SJCRH30 (cell line): ENCODE measurements at places on chromosomes 11 and 22.

- no peak for DNase-seq
Observed at GRCh38 chr11:20760811-20761210, 91.4 kb downstream of the NELL1 start.

DNA sequence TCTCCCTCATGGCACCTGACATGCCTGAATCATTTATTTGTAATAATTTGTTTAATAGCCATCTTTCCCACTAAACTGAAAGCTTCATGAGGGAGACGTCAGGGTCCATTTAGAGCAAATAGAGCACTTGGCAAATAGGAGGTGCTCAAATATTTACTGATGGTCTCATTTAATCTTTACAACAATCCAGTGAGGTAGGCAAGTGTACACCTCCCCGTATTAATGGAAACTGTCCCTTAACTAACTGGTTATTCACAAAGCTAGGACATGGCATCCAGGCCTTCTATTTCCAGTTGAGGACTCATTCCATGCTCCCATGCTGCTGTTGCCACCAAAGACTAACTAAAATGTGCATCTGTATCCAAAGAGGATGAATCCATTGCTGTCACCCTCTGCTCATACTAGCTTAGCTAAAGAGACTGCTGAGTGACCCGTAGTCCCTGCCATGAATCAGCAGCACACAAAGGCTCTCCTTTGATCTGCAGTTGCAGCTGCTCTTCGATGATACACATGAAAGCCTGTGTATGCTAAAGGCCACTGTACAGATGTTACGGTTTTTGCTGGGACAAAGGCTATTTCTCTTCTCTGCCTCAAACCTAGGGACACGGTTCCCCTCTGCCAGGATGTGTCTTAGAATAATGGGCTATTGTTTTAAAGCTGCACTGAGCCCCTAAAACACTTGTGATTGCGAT, 82.6 kb downstream of the RAB30 start:
- DNase-seq = peak; percentile 98

DNA sequence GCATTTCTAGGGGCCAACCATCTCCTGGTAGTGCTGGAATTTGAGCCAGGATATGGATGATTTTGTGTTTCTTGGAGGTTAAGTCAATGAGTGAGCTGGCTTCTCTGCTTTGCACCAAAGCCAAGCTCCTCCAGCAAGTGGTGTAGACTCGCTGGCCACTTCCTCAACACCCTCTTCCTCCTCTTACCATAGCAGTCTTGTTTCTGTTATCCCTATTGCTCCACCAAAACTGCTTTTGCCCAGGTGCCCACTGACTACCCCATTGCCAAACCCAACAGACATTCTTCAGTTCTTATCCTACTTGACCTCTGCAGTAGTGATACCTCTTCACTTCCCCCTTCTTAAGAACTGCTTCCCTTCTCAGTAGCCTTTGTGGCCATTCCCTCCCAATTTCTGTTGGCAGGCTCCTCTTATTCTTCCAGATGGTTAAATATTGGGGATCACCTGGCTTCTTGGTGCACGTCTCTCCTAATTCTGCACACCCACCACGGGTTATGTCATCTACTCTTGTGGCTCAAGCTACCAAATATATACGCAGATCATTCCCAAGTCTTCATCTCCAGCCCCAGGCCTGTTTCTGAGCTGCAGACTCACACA, 7.0 kb upstream of the PRG2 start:
- DNase-seq = no peak

DNA sequence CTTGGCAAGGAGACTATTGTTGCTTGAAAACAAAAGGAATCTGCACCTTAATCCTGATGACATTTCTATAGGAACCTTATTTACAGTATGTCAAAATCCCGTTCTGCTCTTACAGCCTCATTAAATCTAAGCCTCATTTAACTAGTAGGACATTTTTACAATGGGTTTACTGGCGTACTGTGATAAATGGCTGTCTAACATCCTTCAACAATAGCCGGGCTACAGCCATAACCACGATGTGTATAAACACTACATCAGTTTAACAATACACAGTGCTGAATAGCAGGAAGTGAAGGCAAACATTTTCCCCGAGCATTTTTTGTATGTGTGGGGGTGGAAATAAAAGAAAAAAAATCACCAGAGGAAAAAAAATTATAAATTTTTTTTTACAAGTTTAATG, 131.2 kb downstream of the ARL14EP start:
- no peak for DNase-seq

DNA sequence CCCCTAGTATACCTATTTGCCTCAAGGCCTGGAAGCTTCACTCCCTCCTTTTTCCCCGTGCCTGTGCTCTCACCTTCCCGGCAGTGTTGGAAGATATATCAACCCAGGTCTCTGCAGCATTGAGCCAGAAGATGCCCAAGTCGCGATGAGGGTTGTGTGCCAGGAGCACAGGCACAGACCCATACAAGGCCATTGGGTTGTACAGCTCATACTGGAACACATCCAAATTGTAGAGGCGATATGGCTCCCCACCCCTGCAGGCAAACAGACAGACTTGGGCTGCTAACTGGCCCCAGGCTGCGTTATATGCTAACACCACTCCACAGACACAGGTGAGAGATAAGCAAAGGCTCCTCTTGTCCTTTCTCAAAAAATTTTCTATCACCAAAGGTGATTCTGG, 10.7 kb upstream of the B3GAT3 start:
- no peak for DNase-seq

GRCh38 chr22:46220921-46221320, 29.2 kb downstream of the CDPF1 start:
- no peak for DNase-seq
